ENCODE measurements at places on chromosomes 12 and 14. TPM values are rescaled to one million over a fixed set of nuclear protein-coding genes. Genes with fewer than 3 reads are reported as not detected.
A peak's percentile ranks its signal among the peaks of the same experiment; 100 is the strongest.

The ADAM21 gene
- 1.6 TPM for total RNA-seq

The C12orf50 gene
- total RNA-seq, result not detected

The NCKAP5L gene
- 5.0 TPM for total RNA-seq

The MORN3 gene
- total RNA-seq, result not detected

DNA sequence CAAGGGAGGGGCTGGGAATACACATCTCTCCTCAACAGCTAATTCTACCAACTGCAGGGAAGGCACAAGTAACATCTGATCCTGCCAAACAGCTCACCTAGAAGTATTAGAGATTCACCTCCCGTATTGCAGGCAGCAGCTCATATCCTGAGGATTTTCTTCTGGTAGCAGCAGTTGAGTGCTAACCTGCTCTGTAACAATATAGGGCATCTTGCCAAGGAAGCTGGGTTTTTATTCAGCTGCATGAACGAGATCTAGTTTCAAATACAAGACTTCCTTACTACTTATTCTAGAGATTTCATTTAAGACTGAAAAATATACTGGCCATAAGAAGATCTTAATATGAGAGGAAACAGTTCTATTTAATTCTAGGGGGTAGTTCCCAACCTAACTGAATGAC lies 261.4 kb upstream of the USP15 start:
- DNase-seq, result no peak

GRCh38 chr14:71138448-71139293 lies 231.4 kb downstream of the PCNX1 start:
- DNase-seq, result peak; percentile 41

DNA sequence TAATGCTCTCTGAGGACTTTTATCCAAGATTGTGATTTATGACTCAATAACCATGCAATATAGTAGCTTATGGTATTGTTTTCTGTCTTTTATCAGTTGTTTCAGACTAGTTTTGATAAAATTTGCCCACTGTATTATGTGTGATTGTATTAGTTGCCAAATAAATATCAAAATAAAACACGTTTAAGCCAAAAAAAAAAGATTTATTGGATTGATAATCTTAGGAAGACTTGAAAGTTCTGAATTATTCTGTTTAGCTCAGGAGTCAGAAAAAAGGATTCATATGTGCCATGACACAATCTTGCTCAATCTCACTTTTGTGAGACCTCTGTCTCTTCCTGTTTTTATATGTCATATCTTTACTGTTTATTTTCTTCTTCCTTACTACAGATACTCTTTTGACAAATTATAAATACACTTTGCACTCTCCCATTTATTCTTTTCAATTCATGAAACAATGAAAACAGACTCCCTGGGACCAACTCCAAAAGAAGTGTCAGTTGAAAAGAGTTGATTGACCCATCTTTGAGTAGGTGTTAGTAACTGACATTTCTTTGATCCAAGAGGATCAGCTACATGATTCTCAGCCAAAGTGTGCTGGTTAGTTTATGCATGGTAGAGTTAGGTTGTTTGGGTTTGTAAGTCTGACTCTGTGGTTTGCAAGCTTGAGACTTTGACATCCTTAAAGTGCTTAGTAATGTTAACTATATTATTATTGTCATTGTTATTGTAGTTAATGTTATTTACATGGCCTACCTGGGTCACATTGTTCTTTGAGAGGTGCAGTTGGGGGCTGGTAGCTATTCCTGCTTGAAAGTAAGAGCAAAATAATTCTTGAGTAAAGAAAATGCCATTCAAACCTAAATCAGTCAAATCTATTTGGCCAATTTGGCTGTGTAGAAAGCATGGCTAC lies 2.5 kb downstream of the OR6C76 start:
- no peak for DNase-seq

- DNase-seq, result peak; percentile 19
Observed at GRCh38 chr12:17304503-17305347, 698.8 kb upstream of the LMO3 start.

GRCh38 chr12:108657130-108657745 lies 23.5 kb upstream of the SELPLG start:
- no peak for DNase-seq

- peak; percentile 40 for DNase-seq
Observed at GRCh38 chr12:43921666-43922337, 85.9 kb downstream of the TMEM117 start.

Measured in RPMI7951 (cell line).